ENCODE measurements at places on chromosomes 3 and 15.
A peak's percentile ranks its signal among the peaks of the same experiment; 100 is the strongest.

GRCh38 chr3:127371334-127371733, 83.5 kb upstream of the PRR20G start:
- DNase-seq = no peak

- DNase-seq = no peak
These were observed 54.0 kb downstream of the RUBCN start for GRCh38 chr3:197682713-197683112.

DNA sequence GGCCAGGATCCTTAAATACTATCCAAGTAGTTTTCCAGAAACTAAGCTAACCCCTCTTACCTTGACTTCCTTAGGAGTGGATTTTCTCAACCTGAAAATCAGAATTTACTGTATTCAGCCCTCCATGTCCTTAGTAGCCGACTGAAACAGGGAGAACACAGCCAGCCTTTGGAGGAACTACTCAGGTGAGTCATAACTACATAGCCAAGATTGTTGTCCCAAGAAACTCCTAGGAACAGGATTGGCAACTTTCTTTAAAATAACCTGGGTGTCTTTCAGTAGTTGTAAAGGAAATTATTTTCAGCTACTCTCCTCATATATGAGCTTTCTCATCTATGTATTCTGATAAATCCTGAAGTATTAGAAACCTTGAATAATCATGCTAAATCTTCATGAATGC, 22.3 kb downstream of the FANCD2OS start:
- no peak for DNase-seq

- DNase-seq = peak; percentile 42
These were observed 901.5 kb upstream of the SEMA6D start for GRCh38 chr15:46815765-46816164.

All from NCI-H2081 (cell line).